ENCODE measurements at places on chromosomes 2 and 18. TPM values are rescaled to one million over a fixed set of nuclear protein-coding genes. Genes with fewer than 3 reads are reported as not detected.

DNA sequence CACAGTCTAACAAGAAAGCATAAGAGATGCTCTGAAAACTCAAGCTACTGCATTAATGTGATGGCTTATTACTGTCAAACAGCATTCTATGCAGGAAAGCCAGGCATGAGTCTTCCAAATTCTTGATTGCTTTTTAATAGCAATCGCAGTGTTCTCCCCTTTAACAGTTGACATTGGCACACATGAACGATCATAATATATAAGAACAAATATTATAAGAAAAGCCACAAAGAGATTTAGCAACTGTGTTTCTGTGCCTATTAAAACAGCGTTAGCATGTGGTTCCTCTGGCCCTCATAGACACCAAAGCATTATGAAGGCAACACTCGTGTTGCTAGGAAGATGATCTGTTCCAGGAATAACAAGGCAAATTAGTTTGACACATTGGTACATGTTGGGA is 245.0 kb downstream of the ACKR3 start:
- H3K4me1 ChIP-seq = no peaks in the 10 kb centered on the region
- no peak overlapping the region for H3K4me3 ChIP-seq
- H3K36me3 ChIP-seq = no peaks in the 10 kb centered on the region
- no peak overlapping the region for H3K27ac ChIP-seq
- H3K27me3 ChIP-seq = peaks cover 4% of the 10 kb centered on the region

- no peaks in the 10 kb centered on the region for H3K4me1 ChIP-seq
- H3K4me3 ChIP-seq = no peak overlapping the region
- no peak for DNase-seq
These were observed 58.2 kb upstream of the HDAC4 start for GRCh38 chr2:239459056-239459455.

GCG gene
- total RNA-seq = not detected

SKOR2 gene
- total RNA-seq = not detected

CTLA4 gene
- 118 TPM for total RNA-seq

GRCh38 chr18:42113529-42114191 is 158.6 kb downstream of the PIK3C3 start:
- no peak overlapping the region for H3K4me3 ChIP-seq
- DNase-seq = no peak
- peaks cover 9% of the 10 kb centered on the region for H3K27me3 ChIP-seq
- no peak overlapping the region for H3K27ac ChIP-seq
- H3K4me1 ChIP-seq = peaks cover 15% of the 10 kb centered on the region

TTR gene
- total RNA-seq = not detected

GRCh38 chr18:12431561-12431960 is 23.8 kb downstream of the PRELID3A start:
- H3K27me3 ChIP-seq = no peaks in the 10 kb centered on the region
- H3K4me3 ChIP-seq = no peak overlapping the region
- no peak overlapping the region for H3K27ac ChIP-seq

DNA sequence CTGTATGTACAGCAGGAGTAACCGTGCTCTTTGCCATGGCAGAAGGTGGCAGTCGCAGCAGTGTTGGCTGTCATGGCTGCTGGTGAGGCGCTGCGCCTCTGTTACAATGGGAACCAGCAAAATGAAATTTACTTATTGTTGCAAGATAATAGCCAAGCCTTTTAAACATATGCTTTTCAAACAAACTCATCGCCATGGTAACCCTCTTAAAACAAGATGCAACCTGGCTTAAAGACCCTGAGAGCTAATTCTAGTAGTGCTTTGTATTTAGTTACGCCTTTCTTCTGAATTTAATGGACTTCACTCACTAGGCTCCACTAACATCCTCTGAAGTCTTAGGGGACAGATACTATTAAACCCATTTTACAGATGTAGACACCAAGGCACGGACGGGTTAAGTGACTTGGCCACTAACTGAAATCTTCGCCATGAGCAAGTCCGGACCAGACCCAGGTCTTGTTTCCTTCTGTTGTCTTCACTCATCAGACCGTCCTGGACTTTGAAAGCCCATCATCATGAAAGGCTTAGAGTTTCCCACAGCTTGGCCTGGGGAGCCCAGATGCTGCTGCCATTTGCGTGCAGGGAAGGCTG is 111.6 kb upstream of the ODC1 start:
- no peaks in the 10 kb centered on the region for H3K27me3 ChIP-seq
- DNase-seq = no peak
- no peak overlapping the region for H3K27ac ChIP-seq
- H3K36me3 ChIP-seq = peaks cover 6% of the 10 kb centered on the region
- H3K4me3 ChIP-seq = no peak overlapping the region

CPO gene
- total RNA-seq = not detected

GRCh38 chr18:80105369-80106167 is 3.5 kb upstream of the ADNP2 start:
- DNase-seq = no peak
- no peak overlapping the region for H3K27ac ChIP-seq
- peaks cover 15% of the 10 kb centered on the region for H3K27me3 ChIP-seq
- peaks cover 3% of the 10 kb centered on the region for H3K36me3 ChIP-seq

- peaks cover 79% of the 10 kb centered on the region for H3K4me1 ChIP-seq
- H3K36me3 ChIP-seq = peaks cover 26% of the 10 kb centered on the region
- peak overlapping the region; percentile 98 for H3K27ac ChIP-seq
- H3K4me3 ChIP-seq = peak overlapping the region; percentile 91
- DNase-seq = no peak
These were observed 3.9 kb downstream of the ANKRD44 start for GRCh38 chr2:197306696-197307040.

DNA sequence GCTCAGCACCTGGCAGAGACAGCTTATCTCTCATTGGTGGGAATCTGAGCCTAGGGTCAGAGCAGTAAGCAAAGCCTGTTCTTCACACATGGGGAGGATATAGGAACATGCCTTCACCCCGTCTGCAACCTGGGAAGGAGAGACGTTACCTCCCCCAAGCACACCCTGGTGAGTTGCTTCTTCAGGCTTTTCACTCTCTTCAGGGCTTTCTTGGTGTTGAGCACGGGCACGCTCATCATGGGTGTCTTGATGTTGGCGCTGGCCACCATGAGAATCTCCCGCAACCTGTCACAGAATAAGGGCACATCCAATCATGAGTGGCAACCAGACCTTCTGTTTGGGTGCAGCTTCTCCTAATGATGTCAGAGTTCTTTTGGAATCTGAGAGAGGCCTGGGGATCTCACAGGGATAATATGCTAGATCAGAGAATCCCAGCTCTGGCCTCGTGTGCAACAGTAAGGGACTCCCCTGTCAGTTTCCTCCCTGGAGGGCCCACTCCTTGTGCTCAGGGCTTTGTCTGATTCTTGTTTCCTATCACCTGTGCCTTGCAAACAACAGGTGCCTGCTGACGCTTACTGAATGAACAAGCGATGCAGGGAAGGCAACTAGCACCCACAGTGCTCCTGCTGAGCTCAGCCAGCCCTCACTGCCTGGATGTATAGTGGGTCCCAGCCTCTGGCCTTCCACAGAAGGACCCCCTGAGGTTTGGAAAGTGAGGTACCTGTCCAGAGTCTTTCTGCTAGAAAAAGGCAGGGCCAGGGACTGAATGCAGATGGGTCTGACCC is 66.3 kb downstream of the POLR1A start:
- H3K27me3 ChIP-seq = no peaks in the 10 kb centered on the region
- H3K27ac ChIP-seq = peak overlapping the region; percentile 93
- DNase-seq = no peak
- H3K4me3 ChIP-seq = no peak overlapping the region
- H3K4me1 ChIP-seq = peaks cover 68% of the 10 kb centered on the region
- peaks cover 58% of the 10 kb centered on the region for H3K36me3 ChIP-seq

DNA sequence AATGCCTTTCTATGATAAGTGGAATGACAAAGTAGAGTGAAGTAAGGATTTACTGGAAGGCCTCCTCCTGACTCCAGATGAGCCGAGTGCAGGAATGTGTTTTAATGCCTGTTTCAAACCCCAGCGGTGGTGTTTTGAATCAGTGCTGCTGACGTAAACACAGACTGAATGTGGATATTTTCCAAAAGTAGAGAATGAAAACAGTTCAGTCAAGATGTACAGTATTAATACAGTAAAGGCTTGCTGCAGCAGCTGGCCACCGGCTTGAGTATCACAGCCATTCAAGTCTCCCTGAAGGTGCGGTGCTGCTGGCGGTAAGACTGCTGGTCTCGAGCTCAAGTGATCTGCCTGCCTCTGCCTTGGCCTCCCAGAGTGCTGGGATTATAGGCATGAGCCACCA is 46.7 kb downstream of the ARHGAP28 start:
- no peaks in the 10 kb centered on the region for H3K36me3 ChIP-seq
- no peak for DNase-seq
- H3K27me3 ChIP-seq = no peaks in the 10 kb centered on the region
- no peak overlapping the region for H3K27ac ChIP-seq
- H3K4me1 ChIP-seq = no peaks in the 10 kb centered on the region

VSNL1 gene
- total RNA-seq = not detected

- no peaks in the 10 kb centered on the region for H3K36me3 ChIP-seq
- H3K27ac ChIP-seq = no peak overlapping the region
- DNase-seq = no peak
These were observed 126.9 kb upstream of the NCK2 start for GRCh38 chr2:105617631-105618350.

MAP3K19 gene
- not detected for total RNA-seq

DNA sequence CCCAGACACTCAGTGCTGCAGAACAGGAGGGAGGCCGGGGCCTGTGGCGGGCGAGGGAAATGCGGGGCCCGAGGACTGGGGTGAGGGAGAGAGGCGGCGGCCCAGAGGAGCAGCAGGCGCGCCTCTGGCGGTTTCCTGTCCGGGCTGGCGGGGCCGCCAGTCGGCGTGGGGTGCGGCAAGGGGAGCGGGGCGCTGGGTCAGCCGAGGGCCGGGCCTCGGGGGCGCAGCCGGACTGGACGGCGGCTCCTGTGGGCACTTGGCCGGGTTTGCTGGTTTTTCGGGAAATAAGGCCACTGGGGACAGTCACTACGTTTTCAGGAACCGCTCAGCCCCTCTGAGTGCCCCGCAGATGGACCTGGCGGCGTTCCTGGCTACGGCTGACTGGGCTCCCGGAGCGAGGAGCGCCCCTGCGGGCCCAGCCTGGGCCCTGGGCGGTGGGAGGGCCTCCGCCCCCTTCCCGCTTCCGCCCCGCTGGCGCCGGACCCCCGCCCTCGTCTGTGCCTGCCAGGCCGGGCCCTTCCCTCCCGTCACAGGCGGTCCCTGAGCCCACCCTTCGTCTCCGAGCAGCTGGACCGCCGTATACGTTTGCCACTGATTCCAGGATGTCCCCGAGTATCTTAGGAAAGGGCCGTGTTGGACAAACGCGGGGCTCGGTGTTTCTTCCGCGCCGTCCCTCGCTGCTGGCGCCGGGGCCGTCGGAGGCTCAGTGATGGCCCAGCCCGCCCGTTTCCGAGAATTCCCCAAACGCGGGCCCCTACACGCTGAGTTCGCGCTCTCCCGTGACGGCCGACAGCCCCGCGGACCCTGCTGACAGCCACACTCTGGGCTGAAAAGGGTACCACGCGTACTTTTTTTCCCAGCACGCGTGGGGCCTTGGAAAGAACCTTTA is 84.6 kb downstream of the FAM210A start:
- H3K36me3 ChIP-seq = peaks cover 7% of the 10 kb centered on the region
- no peak for DNase-seq
- no peaks in the 10 kb centered on the region for H3K4me1 ChIP-seq
- H3K27me3 ChIP-seq = no peaks in the 10 kb centered on the region
- H3K4me3 ChIP-seq = no peak overlapping the region

GRCh38 chr2:140506606-140507005 is 1624.2 kb downstream of the LRP1B start:
- H3K27me3 ChIP-seq = no peaks in the 10 kb centered on the region
- no peaks in the 10 kb centered on the region for H3K4me1 ChIP-seq
- H3K27ac ChIP-seq = no peak overlapping the region
- DNase-seq = no peak
- H3K4me3 ChIP-seq = no peak overlapping the region

DNA sequence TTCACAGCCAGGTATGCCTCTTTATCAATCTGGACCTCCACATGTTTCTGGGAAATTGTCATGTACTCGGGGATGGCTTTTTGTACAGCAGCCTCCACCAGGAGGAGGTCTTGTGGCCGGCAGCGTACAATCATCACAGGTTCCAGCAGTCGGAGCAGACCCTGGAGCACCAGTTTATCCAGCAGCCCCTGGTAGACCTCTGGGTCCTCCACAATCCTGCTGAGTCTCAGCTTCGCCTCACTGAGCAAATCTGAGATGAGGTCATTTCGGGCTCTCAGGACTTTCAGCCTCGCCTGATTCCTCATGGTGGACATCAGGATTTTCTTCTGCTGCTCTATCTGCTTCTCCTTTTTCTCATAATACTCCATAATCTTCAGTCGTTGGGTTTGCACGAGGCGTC is 32.8 kb downstream of the TMEM247 start:
- no peak overlapping the region for H3K27ac ChIP-seq
- peaks cover 7% of the 10 kb centered on the region for H3K27me3 ChIP-seq
- no peaks in the 10 kb centered on the region for H3K4me1 ChIP-seq
- H3K4me3 ChIP-seq = no peak overlapping the region

DNA sequence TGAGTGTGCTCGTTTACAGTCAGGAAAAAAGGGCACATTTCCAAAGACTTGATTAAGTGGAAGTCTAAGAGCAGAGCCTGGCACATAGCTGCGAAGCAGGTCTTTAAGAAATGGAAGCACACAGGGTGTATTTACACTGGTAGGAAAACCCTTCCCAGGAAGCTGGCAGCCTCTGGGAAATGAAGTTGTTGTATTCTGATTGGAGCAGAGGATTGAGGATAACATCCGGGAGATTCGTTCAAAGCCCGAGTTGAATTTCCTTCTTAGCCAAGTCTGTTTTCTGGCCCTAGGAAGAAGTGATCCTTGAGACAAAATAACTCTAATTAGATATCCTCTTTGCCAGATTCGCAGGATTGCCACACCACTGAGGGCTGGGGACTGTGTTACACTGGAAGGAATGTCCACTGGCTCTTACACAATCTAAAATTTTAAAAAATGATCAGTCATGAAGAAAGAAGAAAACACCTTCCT is 75.9 kb downstream of the ITGB1BP1 start:
- no peaks in the 10 kb centered on the region for H3K36me3 ChIP-seq
- H3K4me1 ChIP-seq = no peaks in the 10 kb centered on the region
- no peak overlapping the region for H3K4me3 ChIP-seq
- no peak for DNase-seq
- H3K27ac ChIP-seq = no peak overlapping the region
- peaks cover 10% of the 10 kb centered on the region for H3K27me3 ChIP-seq

AOX1 gene
- not detected for total RNA-seq

DNA sequence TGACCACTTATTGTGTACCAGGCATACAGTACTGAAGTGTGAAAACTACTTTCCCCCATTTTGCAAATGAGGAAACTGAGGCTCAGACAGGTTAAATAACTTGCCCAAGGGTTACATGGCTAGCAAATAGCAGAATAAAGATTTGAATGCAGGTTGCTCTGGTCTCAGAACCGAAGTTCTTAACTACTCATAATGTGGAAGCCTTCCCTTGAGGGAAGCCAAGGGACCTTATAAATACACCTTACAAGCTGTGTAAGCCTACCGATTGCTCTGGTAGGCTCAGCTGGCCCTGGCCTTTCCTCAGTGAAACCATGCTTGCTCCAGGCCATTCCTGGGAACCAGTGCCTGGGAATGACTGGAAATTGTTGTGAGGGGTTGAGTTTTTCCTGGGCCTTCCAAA is 114.6 kb upstream of the CDCA7 start:
- peaks cover 11% of the 10 kb centered on the region for H3K4me1 ChIP-seq
- H3K4me3 ChIP-seq = no peak overlapping the region
- DNase-seq = no peak

GRCh38 chr2:238632181-238633060 is 205.7 kb downstream of the ASB1 start:
- no peaks in the 10 kb centered on the region for H3K36me3 ChIP-seq
- no peak overlapping the region for H3K27ac ChIP-seq

GALM gene
- 78.4 TPM for total RNA-seq

BMP10 gene
- not detected for total RNA-seq

Data from activated T-helper 1 cell treated with anti-CD3 and anti-CD28 coated beads, Interleukin-12 subunit alpha, Interleukin-12 subunit beta, Interleukin-2, Interleukin-4 antibody, amounts not matched to agents 30 ng/mL and 10 ng/mL and 1 ng/mL, durations not matched to agents 14 hours and 24 hours and 36 hours (primary cell).